Cardiac muscle cell (in vitro differentiated cells and primary cell): ENCODE measurements at places on chromosomes 7 and 10.
A peak's percentile ranks its signal among the peaks of the same experiment; 100 is the strongest.

- DNase-seq: no peak
Observed at GRCh38 chr10:91206427-91206826, 14.0 kb upstream of the PCGF5 start.

DNA sequence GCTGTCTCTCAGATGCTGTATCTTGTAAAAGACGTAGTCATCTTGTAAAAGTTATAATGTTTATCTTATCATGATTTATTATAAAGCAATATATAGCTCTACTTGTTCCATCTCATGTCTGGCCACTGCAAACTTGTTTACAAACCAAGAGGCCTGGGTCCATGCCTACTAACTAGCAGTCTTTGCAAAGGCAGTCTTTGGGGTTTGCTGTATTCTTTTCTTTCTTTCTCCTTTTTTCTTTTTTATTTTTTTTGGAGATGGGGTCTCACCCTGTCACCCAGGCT lies 272.6 kb downstream of the GATA3 start:
- no peak for DNase-seq

GRCh38 chr7:7438851-7439250 lies 96.8 kb downstream of the COL28A1 start:
- DNase-seq: peak; percentile 70

DNA sequence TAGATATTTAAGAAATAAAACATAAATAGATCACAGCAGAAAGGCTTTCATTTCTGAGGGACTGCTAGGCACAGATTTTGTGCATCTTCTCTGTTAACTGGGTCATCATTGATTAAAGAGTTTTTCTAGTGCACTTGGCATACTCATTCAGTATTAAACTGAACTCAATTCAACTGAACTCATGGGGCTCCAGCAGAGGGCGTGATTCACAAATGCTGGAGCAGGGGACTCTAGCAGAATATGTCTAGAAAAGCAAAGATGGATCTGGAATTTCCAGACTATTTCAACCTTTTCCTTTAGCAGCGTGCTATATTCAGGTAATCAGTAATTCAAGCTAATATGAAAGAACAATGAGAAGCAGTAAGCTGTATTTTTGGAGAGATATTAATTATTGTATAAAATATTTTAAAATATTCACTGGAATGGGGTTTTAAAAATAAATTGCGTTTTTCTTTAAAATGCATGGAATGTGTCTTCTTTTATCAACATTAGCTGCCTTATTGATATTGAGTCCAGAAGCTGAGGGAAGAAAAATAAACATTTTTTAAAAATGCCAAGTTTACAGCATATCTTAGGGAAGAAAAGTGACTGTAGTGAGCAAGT lies 296.8 kb upstream of the CACNA2D1 start:
- peak; percentile 79 for DNase-seq

DNA sequence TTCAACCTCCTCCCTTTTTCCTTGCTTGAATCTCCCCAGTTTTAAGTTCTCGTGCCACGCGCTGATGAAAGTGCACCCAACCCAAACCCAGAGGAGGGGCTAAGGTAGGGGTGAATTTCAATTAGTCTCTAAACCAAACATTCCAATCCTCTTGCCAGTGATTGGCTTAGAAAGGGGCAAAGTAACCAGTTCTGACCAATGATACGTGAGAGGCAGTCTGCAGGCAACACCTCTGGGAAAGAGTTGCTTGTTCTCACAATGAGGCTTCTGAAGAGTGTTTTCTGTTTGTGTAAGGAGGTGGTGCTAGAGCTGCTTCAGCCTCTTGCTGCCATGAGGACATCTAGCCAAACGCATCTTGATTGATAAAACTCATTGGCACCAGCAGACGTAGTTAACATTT lies 21.8 kb downstream of the SLC35G1 start:
- DNase-seq: no peak

DNA sequence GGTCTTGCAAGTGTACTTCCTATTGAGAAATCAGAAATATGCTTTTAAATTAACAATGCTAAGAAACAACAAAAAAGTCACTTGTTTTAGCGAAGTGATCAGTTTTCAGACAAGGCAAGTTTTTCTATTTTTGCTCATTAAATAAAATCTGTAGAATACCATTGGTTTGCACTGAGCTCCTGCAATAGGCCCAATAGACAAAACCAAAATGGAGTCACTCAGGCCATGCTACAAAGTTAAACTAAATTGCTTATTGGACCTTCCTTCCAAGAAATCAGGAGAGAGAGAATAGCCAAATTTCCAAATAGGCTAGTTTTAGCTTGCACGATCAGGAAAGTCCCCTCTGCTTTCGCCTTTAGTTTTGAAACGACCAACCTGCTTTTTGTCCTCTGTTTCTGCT lies 73.4 kb upstream of the SLC13A1 start:
- no peak for DNase-seq

DNA sequence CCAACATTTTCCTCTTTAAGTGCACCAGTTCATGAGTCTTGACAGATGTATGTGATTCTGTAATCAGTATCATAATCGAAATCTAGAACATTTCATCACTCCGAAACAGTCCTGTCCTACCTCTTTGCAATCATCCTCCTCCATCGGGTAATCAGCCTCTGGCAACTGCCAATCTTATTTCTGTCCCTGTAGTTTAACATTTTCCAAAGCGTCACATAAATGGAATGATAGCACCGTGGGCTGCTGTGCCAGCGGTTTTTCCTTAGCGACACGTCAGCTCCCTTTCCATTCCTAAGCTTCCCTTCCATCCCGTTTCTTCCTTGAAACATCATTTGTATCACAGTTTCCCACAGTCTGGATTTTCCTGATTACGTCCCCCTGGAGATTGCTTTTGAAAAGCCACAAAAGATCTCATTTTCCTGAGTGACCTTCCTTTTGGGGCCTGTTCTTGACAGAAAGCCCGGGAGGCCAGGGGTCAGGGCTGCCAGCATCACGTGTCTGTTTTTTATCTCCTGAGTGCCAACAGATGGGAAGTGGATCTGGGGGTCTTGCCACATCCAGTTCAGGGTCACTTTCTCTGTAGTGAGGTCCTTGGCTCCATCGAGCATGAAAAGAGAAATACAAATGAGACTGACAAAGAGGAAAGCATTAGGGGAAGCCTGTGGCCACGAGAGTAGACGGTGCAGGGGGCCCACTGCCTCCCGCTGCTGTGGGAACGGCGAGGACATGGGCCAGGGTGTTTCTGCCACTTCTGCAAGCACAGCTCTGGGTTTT lies 31.6 kb downstream of the TMEM120A start:
- peak; percentile 84 for DNase-seq

DNA sequence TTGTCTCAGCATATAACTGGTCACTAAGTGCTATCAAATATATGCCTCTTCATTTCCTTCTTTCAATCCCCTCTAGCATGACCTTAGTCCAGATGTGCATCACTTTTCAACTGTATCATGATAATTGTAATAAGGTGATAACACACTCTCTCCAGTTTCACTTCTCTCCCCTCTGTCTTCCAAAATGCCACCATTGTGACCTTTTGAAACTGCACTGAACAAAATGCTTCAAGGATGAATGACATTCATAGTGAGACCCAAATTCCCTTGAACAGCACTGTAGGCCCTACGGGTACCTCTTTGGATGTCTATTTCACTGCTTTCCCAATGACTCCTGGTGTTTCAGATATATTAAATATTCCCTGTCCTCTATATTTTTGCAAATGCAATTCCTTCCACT lies 224.8 kb downstream of the DNAJB9 start:
- no peak for DNase-seq

DNA sequence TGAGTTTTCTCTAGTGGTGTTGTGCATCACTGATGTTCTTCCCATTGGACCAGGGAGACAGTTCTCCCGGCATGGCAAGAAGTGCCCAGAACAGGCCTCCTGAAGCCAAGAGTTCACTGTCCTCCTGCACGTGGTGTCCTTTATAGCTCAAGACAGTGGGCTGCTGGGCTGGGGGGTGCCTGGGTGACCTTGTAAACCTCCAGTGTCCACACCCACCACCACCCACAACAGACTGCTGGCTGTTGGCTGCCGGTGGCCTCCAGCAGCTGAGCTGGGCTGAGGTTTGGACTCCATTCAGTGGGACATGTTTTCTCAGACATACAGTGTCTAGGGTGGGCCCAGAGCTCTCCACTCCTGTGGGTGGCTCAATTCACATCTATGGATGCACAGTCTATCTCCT lies 42.2 kb downstream of the HK1 start:
- no peak for DNase-seq

GRCh38 chr10:60662917-60663614 lies 115.2 kb upstream of the CDK1 start:
- DNase-seq: peak; percentile 37

GRCh38 chr7:7971308-7972040 lies 2.9 kb downstream of the GLCCI1 start:
- no peak for DNase-seq

DNA sequence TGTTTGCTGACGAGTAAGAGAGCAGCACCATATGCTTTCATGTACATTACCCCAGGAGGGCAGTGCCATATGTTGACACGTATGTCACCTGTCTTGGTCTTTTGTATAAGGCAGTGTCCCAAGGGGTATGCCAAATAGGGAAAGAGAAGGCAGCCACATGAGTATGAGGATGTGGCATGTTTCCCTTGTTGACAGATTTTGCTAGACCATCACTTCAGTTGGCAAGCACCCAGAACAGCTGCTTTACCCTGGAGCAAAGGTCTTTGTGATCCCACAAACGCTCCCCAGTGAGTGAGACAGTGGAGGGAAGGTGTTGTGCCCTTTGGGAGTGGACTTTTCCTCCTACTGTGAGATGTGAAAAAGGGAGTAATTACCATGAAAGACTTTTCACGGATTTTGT lies 350.1 kb downstream of the ETV1 start:
- DNase-seq: no peak

DNA sequence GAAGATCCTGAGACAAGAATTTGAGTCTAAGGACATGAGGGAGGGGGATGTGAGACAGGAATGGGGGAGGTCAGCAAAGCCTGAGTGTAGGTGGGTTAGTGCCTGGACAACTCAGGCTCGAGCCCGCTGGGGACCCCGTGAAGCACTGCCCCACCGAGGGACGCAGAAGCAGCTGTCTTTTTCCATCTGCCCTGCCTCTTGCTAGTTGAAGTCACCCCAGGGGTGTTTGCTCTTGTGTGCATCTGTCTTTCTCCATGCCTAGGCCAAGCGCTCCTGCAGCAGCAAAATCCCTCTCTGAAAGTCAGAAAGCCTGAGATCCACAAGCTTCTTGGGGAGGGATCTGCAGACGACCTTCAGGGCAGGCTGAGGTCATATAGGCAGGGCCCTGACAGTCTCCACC lies 79.0 kb upstream of the CELF2 start:
- DNase-seq: no peak

GRCh38 chr10:63773962-63774361 lies 252.8 kb downstream of the REEP3 start:
- no peak for DNase-seq

GRCh38 chr10:37146443-37146842 lies 21.0 kb downstream of the ANKRD30A start:
- DNase-seq: no peak

DNA sequence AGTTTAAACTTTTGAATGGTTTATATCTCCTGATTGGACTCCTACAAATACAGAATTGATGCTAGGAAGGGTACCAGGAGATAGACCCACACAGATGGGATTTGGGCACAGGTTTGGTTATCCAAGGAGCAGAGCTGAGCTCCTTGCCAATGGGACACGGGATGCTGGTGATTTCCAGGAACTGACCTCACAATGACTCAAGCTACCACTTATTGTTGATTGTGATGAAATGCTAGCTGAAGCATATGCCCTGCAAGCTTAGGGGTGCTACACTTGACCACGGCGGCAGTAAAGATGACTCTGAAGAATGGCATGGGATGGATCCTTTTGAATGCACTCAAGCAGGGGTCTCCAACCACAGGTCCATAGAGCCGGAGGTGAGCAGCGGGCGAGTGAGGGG lies 45.5 kb upstream of the VKORC1L1 start:
- no peak for DNase-seq
